ENCODE measurements at places on chromosomes 1 and 21.

- no peak for DNase-seq
Measured at GRCh38 chr1:103180660-103181059, 72.3 kb upstream of the COL11A1 start.

- no peak for DNase-seq
Measured at GRCh38 chr1:43731867-43732531, 24.7 kb downstream of the ST3GAL3 start.

GRCh38 chr1:239772446-239772845 lies 319.2 kb upstream of the FMN2 start:
- DNase-seq: no peak

DNA sequence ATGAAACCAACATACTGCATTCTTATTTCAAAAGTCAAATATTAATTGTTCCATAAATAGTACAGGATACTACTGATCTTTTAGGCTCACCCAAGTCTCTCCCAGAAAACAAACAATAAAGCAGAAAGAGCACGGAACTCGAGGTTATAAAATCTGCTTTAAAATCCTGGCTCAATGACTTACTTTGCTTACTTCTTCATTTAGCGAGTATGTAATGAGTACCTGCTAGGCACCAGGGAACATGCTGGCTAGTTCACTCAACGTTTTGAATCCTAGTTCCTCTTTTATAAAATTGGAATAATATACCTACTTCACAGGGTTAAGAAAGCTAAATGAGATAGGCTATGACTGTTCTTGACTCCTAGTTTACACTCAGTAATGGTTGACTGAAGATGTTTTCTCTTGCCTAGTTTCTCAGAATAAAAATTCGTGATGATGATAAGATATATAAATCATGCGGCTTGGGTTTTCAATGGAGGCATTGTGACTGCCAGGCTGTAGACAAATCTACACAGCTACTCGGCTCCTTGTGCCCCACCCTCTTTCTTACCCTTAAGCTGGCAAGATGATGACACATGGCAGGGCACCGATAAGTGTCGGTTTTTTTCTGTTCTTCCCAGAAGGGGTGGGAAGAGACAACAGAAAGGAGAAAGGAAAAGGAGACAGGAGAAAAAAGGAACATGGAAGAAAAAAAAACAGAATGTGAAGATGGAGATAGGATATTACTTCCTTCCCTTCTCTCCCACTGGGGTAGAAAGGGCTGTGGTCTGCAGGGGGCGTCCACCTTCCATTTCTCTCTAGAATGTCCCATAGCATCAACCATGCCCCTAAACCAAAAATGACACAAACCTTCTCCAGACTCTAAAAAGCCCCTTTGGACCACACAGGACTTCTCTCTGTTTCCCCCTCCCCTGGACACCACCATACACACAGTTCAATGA lies 507.1 kb downstream of the SMYD3 start:
- no peak for DNase-seq

DNA sequence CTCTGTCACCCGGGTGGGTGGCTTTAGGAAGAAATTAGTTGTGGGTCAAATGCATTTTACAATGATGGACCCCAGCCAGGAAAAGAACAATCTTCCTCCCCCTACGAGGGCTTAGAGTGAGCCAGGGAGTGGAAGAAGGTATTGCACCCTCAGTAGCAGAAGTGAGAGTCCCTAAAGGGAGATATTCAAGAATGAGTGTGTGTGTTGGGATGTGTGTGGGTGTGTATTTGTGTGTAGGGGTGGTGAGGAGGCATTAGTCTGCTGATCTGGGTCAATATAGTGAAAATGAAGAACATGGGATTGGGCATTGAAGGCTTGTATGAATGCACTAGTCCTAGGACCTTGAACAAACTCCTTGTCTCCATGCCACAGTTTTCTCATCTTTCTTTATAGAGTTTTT lies 85.2 kb upstream of the RUNX1 start:
- no peak for DNase-seq

DNA sequence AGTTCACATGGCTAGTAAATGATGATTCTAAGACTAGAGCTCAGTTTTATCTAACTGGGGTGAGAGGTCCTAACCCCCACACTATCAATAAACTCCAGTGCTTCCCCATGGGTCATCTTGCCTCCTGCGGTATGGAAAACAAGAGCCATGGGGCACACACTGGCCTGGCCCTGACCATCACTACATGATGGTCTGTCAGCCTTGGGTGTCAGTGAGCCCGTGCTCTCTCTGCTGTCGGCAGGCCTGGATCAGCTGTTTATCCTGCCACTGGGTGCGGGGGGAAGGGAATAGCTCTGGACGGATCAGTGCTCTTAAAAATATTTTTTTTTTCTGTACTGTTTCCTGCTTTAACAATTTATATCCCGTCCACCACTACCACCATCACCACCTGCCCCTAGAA lies 255.0 kb upstream of the ADGRL2 start:
- DNase-seq: no peak

DNA sequence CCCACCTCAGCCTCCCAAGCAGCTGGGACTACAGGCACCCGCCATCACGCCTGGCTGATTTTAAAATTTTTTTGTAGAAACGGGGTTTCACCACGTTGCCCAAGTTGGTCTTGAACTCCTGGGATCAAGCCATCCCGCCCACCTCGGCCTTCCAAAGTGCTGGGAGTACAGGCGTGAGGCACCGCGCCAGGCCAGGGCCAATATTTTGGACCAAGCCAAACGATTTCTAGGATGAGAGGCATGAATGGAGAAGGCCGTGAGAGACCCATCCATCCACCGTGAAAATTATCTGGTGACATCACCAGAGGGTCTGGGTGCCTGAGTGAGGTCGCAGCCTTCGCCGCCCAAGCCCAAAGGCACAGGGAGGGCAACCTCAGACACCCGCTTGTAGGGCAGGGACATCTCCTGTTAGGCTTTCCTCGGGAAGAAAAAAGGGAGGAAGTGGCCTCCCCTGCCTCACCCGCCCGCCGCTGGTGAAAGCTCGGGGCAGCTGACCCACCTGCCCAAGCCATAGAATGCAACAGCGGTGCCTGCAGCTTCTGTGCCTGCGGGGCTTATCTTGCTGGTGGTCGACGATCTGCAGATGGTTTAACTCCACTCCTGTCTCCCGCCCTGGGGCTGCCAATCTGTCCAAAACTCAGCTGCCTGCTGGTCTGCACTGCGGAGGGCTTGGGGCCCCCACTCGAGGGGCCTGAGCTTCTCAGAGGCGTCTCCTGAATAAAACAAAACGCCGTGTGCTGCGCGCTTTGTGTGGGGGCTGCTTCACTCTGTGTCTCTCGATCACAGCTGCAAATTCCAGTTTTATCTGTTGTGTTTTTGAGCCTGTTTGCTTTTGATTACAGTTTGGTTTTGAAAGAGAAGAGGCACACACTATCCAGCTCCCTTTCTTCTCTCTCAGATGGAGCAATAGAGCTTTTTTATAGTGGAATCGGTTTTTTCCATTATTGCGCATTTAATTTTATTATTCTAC lies 85.8 kb downstream of the MRPS6 start:
- no peak for DNase-seq

- DNase-seq: no peak
Measured at GRCh38 chr1:150987924-150988323, 5.8 kb downstream of the ANXA9 start.

- no peak for DNase-seq
Measured at GRCh38 chr1:207908107-207908734, 2.7 kb downstream of the CD34 start.

DNA sequence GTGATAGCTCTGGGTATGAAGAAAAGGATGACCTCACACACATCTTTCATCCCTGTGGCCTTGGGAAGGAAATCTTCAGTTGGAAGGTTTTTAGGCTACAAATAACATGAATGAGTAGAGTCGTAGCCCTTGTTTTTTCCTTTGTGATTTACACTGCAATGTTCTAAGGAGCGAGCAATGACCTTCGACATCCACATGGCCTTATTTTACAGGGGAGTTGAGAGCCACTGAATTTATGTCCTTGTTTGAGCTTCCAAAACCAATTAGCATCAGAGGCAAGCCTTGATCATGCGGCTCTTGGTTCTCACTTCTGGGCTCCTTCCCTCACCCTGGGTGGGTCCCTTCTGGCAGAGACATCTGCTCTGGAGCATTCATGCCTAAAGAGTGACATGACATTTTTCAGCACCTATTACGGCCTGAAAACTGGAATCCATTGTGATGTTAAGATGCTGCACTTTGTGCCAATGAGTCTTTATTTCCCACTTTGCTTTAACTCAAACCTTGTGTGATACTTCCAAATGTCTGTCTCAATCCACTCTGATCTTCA lies 70.5 kb upstream of the RUNX1 start:
- DNase-seq: no peak

DNA sequence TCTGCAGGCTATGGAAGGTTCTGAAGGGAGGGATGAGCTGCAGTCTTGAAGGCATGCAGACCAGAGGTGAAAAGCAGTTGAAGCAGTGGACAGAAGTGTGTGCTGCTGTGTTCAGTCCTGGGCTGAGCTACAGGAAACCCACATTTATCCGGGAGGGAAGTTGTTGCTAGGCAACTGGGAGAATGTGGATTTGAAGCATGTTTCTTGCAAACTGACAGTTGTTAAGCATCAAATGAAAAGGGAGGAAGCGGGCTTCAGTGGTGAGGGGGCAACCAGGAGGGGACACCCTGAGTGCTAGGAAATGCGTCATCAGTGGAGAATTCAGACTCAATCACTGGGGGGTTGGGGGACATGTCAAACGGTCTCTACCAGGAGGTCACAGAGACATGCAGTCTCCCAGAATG lies 28.7 kb downstream of the ABCA4 start:
- DNase-seq: peak; percentile 1

DNA sequence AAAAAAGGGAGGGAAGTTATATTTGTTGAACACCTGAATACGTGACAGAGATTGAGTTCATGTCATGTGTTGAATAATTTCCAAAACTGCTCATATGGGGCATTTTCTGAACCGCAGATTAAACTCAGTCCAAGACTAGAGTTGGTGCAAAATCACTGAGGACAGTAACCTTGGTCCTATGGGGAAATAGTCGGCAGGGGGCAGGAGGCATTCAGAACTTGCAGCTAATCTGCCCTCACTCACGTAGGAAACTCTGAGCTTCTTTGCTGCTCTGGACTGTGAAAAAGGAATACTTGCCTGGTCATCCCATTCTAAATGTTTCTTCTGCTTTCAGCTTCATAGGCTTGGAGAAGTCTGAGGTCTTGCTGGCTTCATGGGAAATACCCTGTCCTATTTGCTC lies 228.3 kb upstream of the ZP4 start:
- no peak for DNase-seq

GRCh38 chr1:94578856-94579255 lies 37.3 kb upstream of the F3 start:
- DNase-seq: no peak

DNA sequence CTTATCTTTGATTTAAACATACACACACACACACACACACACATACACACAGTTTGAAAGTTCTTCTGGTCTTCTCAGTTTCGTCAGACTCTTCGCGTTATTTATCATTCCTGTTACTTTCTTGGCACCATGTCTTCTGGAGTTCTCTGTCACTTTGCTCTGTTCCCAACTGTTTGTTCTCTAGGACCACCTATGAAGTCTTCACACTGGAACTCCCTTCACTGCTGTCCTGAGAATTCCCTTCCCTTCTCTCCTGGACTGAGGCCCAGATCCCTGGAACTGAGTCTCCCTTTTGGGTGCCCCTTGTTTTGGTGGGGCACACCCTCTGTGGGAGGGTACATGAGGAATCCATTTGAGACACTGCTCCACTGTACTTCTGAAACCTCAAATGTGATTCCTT lies 30.5 kb downstream of the ALG14 start:
- no peak for DNase-seq

DNA sequence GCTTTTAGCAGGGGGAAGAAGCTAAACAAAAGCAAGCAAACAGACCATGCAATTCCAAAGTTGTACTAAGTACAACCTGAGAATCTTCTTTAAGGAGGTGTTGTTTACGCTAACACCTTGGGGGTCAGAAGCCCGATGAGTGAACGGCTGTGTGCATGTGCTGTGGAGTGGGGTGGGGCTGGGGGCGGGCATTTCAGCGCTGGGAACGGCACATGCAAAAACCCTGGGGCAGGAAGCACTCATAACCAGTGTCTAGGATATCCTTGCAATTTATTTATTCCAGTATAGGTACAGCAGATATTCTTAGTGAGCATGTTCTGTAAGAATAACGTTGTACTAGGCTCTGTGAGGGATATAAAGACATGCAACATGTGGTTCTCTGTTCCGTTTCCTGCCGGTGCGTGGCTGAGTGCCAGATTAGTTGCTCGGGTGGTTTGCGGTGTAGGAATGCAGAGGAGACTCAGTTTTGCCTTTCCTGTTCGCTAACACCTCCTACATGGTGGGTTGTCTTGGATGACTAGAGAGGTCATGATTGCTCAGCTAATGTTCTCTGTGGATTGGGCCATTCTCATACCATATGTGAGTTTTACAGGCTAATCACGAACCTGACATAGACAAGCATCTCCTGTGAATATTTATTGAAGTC lies 3.7 kb downstream of the FASLG start:
- DNase-seq: peak; percentile 84

GRCh38 chr1:227925582-227926198 lies 22.0 kb downstream of the WNT9A start:
- no peak for DNase-seq

DNA sequence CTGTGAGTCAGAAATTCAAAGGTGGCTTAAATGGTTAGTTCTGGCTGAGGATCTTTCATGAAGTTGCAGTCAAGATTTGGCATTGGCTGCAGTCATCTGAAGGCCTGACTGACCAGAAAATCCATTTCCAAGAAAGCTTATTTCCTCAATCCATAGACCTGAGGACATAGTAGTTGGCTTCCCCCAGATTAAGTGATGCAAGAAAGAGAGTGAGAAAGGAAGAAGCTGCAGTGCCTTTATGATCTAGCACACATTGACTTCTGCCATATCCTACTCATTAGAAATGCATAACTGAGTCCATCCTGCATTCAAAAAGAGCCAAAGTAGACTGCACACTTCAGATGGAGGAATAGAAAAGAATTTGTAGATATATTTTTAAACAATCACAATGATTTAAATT lies 222.6 kb downstream of the COL24A1 start:
- no peak for DNase-seq

DNA sequence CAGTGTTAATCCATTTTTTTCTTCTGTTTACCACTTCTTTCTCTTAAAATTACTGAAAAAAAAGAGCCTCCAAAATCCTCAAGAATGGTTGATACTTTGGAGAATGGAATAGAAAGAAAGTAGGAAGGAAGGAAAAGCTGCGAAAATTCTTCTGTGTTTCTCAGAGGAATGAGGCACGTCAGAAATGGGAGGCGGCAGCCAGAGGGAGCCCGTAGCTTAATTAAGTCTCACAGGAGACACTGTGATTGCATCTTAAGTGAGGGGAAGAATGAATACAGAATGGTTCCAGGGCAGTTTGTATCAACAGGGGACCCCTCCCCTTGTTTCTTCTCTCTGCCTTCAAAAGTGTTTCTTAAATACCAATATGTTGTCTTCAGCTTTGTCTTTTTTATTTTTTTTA lies 1099.5 kb downstream of the PLA2G4A start:
- DNase-seq: no peak

Measured in CD4-positive, alpha-beta T cell treated with Interleukin-21 for 1 hour (primary cell).